NCI-H460 (cell line): ENCODE measurements at places on chromosomes 11 and 22.
A peak's percentile ranks its signal among the peaks of the same experiment; 100 is the strongest.

GRCh38 chr11:42620796-42621195 lies 691.0 kb upstream of the API5 start:
- DNase-seq = no peak

GRCh38 chr22:40056559-40056958 lies 61.8 kb downstream of the FAM83F start:
- DNase-seq = no peak

DNA sequence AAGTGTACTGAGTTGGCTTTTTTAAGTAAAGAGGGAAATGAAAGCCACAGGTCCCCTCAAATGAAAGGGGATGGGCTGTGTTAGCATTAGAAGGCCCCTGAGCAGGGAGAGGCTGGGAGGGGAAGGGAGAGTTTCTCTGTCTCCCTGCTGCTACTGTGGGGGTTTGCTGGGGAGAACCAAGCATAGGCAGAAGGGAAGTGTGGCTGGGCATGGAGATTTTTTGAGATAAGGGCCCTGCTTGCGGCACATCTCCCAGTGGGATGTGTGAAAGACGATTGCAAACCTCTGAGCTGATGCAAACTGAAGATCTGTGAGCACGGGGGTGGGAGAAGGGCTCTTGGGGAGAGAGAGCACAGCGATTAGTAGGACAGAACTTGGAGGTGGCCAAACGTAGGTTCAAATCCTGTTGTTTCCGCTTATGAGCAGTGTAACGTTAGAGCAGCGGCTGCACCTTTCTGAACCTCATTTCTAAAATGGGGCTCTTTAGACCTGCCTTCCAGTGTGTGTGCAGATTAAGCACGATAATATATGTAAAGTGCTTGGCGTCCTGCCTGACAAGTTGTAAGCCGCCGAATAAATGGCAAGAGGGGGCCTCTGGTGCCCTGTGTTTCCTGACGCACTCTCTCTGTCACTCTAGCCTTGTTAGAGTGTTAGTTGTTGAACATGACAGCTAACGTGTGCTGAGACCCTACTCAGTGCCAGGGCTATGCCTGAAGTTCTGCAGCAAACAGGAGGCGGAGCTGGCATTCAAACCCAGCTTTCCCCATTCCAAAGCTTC lies 122.3 kb downstream of the GRIK4 start:
- DNase-seq = no peak

DNA sequence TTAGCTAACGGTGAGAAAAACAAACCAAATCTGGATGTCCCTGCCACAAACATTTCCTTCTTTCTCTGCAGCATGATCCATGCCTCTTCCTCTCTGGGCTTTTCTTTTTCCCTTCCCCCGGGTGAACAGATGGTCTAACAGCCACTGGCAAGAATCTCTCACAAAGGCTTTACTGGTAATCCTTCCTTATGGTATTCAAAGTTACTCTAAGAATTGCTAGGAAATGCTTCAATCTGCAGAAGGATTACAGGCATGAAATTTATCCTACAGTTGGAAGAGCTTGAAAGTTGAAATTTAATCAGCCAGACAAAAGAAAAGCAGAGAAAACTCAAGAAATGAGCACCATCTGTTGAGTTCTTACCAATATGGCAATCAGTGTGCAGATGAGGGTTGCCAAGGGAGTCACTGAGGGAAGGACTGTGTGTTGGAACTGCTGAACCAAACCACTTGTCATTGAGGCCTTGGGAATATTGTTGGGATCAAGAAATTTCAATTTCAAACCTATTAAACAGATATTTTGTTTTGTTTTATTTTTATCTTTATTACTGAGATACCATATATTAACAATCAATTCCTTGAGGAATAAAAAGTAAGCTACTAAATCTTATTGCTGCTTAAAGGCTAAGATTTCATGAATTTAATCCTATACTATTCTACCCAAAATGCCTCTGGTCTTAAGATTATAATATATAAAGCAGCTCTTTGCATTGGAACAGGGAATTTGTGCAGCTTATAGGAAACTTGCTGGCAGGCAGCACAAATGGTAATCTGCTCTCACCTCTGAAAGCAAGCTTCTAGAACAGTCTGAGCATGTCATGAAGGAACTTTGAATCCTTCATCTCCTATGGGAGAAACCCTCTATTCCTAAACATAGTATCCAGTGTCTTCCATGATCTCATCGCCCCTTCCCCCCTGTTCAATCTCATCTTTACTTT lies 29.7 kb upstream of the NDUFC2 start:
- DNase-seq = no peak

- DNase-seq = peak; percentile 61
Measured at GRCh38 chr22:50030297-50031188, 18.0 kb upstream of the IL17REL start.

- no peak for DNase-seq
Measured at GRCh38 chr11:26703411-26704191, 18.3 kb downstream of the SLC5A12 start.

GRCh38 chr22:27668828-27669797 lies 132.4 kb downstream of the MN1 start:
- peak; percentile 84 for DNase-seq

- peak; percentile 27 for DNase-seq
Measured at GRCh38 chr11:6757373-6757967, 14.3 kb downstream of the OR2AG2 start.

DNA sequence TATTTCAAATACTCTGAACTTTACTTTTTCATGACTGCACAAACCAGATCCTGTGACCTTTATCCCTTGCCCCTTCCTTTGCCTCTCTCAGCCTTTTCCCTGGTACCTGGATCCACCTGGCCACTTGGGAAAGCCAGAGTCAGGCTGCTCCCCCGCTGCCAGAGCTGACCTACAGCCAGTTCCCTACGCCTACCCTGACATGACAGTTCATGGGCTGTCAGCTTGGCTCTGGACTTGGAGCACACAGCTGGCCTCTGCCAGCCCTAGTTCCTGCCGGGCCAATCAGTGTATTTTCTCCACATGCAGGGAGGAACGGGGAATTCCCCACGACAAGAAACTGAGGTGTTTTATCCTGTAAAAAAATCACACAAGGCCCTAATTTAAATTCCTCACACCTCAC lies 382.6 kb downstream of the INSC start:
- no peak for DNase-seq

- no peak for DNase-seq
Measured at GRCh38 chr11:3121931-3122774, 43.0 kb downstream of the OSBPL5 start.

DNA sequence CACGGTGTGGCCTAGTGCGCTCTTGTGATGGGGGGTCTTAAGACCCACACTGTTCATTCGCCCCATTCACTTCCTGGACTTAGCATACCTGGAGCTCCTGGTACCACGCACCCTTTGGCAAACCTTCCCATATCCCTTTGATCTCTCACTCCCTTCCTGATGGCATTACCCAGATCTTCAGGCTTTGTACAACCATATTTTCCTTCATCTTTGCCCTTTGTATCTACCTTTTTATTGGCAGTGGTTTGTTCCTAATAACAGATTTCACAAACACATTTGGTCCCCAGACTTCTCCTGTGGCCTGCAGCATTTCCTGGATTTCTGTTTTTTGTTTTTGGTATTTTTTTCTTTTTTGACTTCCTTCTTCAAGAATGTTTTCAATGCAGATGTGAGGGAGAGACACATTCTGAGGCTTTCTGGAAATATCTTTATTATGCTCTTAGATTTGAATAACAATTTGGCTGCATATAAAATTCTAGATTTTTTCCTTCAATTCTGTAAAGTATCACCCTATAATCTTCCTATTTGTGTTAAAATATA lies 16.1 kb upstream of the IFITM3 start:
- no peak for DNase-seq

GRCh38 chr11:80239217-80239616 lies 798.4 kb upstream of the TENM4 start:
- no peak for DNase-seq

- DNase-seq = peak; percentile 26
Measured at GRCh38 chr22:40348025-40348658, 1.8 kb downstream of the ADSL start.

DNA sequence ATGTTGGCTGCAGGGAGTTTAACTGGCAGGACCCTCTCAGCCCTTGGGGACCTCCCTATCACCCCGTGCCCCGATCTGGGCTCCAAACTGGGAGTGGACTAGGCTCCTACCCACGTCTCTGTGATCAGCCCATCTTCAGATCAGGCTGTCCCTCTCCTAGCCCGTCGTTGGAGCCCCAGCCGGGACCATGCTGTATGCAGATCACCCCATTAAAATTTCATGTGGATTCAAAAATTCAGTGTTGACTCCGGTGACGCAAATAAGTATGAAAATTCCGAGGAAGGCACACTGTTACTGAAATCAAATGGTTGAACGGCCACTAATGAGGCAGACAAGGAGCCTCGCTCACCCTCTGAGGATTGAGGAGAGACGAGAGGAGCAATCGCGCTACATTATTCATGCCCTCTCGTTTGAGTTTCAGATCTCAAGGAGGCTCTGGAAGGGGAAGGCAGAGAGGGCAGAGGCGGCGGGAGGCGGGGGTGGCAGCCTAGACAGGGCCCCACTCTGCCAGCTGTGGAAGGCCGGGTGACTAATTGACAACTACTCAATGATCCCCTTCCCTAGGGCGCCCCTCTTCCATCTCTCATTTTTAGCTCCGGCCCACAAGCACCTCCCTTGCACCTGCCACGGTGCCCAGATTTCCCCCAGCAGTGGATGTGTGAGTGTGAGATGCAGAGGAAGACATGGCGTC lies 255.4 kb downstream of the MIAT start:
- DNase-seq = no peak
